ENCODE measurements at places on chromosomes 5 and 9. TPM values are rescaled to one million over a fixed set of nuclear protein-coding genes. Genes with fewer than 3 reads are reported as not detected.

Gene GPX8
- total RNA-seq, result 26.8 TPM

Gene EQTN
- total RNA-seq, result 0.32 TPM

Gene SEPTIN8
- total RNA-seq, result 63.9 TPM

Gene UNC13B
- 59.1 TPM for total RNA-seq

Gene LCN15
- not detected for total RNA-seq

Gene CCL19
- 4.1 TPM for total RNA-seq

Gene ADAMTS13
- 7.1 TPM for total RNA-seq

Gene SPATA31E1
- total RNA-seq, result not detected

Gene LCN1
- total RNA-seq, result not detected

Gene GARNL3
- total RNA-seq, result 17.1 TPM

Gene RFX3
- total RNA-seq, result 16.3 TPM

Gene OR1J2
- not detected for total RNA-seq

DNA sequence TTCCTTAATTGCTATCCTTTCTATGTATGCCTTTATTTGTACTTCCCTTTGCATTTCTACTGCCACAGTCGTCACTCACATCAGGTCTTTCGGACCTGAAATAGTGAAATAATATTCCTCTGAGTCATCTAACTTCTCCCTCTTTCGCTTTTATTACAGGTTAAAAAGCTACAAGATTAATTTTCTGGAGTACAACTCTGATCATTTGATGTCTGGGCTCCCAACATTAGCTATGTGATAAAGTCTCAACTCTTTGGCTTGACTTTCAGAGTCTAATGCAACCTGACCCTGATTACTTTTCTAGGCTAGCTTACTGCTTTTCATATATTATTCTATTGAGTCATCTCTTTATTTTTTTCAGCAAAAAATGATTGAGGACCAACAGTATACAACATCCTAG, 638.8 kb upstream of the WWC1 start:
- no peak for DNase-seq

DNA sequence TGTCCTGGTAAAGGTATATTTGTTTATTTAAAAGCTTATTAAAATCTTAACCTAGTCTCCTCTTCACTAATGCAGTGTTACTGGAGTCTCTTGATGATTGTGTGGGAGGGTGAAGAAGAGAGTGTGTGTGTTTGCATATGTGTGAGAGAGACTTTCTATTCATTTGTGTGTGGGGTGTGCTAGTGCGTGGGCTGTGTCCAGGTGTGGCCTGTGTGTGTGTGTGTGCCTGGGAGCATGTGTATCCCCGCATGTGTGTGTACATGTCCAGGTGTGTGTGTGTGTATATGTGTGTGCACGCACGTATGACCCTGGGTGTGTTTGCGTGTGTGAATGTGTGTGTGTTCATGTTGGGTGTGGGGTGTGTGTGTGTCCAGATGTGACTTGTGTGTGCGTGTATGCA, 10.3 kb upstream of the UNC5A start:
- no peak for DNase-seq

GRCh38 chr9:20930836-20931235, 100.6 kb downstream of the HACD4 start:
- no peak for DNase-seq

GRCh38 chr5:137753691-137754187, 424 bp downstream of the HNRNPA0 start:
- DNase-seq, result no peak

- DNase-seq, result no peak
Observed at GRCh38 chr9:94949370-94949769, 222.9 kb downstream of the AOPEP start.

DNA sequence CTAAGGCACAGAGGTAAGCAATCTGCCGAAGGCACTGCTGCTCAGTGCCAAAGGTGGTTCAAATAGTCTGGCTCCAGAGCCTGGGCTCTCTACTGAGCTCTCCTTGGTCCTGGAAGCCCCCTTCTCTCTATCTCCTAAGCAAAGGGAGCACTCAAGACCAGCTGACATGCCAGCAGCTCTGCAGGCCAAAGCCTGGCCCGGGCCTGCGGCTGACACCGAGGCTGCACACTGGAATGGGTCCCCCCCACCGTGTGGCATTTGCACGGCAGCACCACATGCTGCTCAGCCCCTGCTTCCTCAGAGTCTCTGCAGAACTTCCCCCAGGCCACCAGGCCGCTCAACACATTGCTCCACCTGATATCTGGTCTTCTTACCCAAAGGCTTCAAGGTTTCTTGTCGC, 57.8 kb upstream of the GOLPH3 start:
- no peak for DNase-seq

DNA sequence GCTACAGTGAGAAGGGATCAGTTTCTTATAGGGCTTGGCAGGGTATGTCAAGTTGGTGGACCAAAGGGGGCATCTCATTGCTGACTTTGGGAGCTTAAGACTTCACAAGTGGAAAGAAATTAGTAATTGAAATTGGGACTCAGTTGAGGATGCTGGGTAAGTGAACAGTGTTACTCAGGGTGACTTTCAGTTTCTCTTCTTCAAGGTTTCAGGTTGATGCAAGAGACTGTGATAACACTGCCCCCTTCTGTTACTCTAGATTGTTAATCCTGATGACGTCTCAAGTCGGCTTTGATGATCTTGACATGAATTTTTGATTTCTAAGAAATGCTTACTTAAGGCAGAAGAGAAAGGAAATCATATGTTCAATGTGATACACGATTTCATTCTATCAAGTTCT, 21.3 kb downstream of the KCTD16 start:
- DNase-seq, result peak; percentile 17

DNA sequence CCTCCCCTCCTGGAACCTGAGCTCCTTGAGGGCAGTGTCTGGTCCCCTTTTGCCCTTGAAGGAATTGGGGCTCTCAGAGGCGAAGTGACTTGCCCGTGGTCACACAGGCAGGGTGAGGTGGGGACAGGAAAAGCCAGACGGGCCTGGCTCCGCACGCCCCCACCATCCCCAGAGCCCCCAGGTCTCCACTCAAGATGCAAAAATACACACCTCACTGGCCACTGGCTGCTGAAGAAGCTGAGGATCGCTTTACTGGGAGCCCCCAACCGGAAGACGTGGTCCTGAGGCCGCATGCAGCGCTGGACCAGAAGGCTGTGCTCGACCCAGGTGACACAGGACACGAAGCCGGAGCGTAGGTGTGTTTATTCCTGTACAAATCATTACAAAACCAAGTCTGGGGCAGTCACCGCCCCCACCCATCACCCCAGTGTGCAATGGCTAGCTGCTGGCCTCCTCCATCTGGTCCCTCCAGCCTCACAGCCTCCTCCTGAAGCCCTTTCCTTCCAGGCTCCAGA, 7.6 kb upstream of the AK1 start:
- no peak for DNase-seq

DNA sequence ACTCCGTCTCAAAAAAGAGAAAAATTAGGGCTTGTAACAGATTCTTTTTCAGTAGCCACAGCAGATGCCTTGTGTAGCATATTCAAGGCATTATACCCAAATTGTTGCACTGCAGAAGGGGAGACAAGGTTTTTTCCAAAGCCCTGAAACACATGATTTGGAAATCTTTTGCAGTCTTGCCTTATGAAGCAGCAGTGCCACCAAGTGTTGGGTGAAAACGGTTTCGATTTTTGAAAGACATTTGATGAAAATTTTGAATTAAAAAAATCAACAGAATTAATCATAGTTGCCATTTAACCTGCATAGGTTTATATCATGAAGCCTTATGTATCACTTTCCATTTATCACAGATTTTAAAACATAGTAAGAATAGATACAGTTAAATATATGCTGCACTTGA, 479.5 kb downstream of the TAF11L14 start:
- DNase-seq, result no peak

DNA sequence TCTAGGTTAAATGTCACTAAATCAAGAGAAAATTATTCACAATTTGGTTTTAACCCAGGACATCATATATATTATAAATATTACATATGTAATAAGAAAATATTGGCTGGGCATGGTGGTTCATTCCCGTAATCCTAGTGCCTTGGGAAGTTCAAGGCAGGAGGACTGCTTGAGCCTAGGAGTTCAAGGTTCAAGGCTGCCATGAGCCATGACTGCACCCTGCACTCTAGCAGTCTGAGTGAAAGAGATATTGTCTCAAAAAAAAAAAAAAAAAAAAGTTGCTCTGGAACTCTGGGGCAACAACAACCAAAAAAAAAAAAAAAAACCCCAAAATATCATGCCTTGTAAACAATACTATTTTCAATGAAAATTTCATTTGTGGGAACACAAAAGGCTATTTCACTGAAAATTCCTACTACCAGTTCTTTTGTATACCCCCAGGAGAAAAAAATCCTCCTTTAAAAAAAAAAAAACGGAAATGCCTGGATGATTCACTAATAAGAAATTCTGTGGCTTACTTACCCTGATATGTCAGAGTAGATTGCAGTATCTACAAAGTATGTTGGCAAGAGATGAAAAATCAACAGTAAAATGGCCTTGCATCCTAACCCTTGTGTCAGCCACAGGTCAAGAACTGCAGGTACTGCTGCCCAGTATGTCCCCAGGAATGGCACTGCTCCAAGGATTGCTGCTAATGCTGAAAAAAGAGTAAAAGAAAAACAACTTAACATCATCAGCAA, 22.6 kb upstream of the CTNNAL1 start:
- DNase-seq, result peak; percentile 69

DNA sequence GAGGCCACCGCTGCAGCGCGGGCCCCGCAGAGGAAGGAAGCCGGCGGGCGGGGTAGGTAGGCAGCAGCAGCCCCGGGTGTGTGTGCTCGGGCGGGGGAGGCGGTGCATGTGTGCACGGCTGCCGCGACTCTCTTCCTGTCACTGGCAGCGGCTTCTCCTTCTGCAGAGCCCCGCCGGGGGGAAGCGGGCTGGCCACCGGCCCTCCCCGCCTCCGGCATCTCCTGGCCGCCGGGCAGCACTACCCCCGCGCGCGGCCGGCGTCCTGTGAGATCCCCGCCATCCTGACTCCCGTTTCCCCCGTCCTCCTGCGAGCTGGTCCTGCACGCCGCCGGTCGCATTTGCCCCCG, 315 bp downstream of the PIK3R1 start:
- DNase-seq, result no peak

- DNase-seq, result no peak
Observed at GRCh38 chr9:114604989-114605388, 6.1 kb upstream of the TMEM268 start.

- DNase-seq, result no peak
Observed at GRCh38 chr5:18111906-18112465, 477.7 kb downstream of the TAF11L14 start.

GRCh38 chr5:83145882-83146331, 68.6 kb downstream of the XRCC4 start:
- DNase-seq, result no peak

GRCh38 chr5:108521011-108521700, 139.3 kb upstream of the FBXL17 start:
- DNase-seq, result no peak

DNA sequence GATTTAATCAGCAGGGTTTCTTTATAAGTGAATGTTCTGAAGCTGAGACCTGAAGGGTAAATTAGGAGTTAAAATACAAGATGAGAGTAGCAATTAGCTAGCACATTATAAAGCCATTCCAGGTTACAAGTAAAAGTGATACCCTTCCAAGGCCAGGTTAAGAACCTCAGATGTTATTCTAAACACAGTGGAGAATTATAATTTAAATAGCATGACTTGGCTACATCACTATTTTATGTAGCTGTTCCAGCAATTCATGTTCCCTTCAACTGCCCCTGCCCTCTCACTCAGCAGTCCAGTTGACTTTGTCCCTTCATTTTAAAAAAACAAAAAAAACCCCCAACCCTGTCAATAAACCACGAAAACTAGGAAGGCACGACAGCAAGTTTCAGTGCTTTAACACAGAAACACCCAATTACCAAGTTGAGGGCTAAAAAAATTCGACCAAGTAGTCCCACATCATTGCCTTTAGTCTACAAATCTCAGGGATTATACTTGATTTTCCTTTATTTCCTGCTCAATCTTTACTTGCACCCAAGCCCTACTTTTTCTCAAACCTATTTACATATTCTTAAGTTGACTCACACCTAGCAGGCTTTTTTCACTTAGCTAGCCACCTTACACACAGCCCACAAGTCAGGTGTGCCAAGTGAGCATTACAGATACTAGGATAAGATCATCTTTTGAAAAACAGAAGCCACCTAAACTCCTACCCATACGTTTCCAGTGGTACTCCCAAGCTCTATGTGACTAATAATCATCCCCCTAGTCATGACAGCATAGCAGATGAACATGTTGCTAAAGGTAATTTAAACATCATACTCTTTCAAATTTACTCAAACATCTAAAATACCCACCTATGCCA, 3.4 kb downstream of the RPL37 start:
- no peak for DNase-seq

GRCh38 chr5:174793684-174794328, 69.4 kb downstream of the MSX2 start:
- peak; percentile 23 for DNase-seq

GRCh38 chr5:74976651-74977050, 75.7 kb downstream of the GCNT4 start:
- DNase-seq, result no peak
